ENCODE measurements at places on chromosomes 12 and 14. TPM values are rescaled to one million over a fixed set of nuclear protein-coding genes. Genes with fewer than 3 reads are reported as not detected.

The RFX4 gene
- polyA plus RNA-seq: 5.7 TPM

The UNC79 gene
- 10.4 TPM for polyA plus RNA-seq

The AGAP2 gene
- 0.48 TPM for polyA plus RNA-seq

The LALBA gene
- polyA plus RNA-seq: not detected

The TMEM52B gene
- not detected for polyA plus RNA-seq

The KRT85 gene
- polyA plus RNA-seq: not detected

The LRP6 gene
- polyA plus RNA-seq: 6.2 TPM

The SCN8A gene
- polyA plus RNA-seq: 30.8 TPM

The INHBC gene
- polyA plus RNA-seq: not detected

The ZFHX2 gene
- polyA plus RNA-seq: 1.7 TPM

The GALNT8 gene
- 79.6 TPM for polyA plus RNA-seq

Data from Purkinje cell (primary cell).